AG20443 (cell line): ENCODE measurements at places on chromosomes 11 and 22.

GRCh38 chr11:12377824-12378593, 638 bp downstream of the PARVA start:
- DNase-seq, result peak; percentile 89

GRCh38 chr11:35127619-35128018, 11.4 kb upstream of the CD44 start:
- no peak for DNase-seq

DNA sequence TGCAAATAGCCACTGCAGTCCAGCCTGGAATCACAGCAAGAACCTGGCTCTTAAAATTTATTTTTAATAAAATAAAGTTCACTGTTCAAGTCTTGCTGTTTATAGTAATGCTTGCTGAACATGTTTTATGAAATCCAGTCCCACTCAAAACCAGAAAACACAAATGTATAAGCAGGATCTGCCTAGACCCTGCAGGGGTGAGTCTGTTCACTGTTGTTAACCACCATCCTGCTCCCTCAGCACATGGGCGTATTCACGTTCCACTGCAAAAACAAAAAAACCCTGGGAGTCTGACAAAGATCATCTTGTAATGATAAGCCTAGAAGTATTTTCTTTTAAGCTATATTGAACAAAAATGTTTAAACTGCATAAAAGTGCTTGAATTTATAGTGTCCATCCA, 45.0 kb upstream of the CTTN start:
- DNase-seq, result no peak

DNA sequence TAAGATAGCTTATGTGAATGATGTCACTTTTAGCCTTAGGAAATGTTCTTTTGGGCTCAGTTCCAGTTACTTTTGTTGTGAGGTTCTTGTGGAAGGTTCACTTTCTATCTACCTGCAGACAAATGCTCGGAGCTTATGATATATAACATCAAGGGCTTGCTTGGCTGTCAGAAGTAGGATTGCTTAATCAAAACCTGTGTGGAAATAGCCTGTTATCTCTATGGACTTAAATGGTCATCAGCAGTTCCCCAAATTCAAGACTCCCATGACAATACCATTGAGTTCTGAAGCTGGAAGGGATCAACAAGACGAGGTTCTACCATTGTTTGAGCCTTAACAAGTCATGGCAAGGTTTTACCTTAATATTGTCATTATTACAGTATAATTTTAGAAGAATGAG, 43.8 kb downstream of the FLI1 start:
- DNase-seq, result no peak

DNA sequence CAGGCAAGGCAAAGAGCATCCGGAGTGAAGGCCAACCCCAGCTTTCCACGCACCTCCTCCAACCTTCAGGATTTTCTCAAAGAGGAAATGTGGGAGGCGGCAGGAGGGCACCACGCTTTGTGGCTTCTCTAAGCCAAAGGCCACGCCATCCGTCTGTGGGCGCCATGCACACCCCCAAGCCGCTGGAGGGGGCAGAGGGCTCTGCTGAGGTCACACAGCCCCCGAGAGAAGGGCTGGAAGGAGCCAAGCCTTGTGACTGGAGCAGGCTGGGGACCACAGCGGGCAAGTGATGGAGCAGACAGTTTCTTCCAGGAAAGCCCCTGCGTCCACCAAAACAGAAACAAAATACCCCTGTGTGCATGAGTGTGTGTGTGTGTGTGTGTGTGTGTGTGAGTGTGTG, 527.4 kb downstream of the BRD1 start:
- no peak for DNase-seq

DNA sequence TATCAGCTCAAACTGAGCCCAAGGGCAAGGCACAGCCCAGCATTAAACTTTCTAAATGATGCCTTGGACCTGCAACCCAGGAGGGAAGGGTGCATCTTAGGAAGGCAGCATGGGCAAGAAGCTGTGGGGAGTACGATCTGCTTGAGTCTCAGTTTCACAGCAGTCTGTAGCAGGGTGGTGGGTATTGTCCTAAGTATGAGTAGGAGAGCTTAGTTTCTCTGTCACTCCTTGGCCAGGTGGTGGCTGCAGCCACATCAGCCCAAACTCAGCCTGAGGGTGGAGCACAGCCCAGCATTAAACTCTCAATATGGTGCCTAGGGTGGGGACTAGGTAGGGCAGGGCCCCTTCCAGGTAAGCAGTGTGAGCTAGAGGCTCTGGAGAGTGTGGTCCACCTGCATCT, 85.5 kb downstream of the ACER3 start:
- no peak for DNase-seq

DNA sequence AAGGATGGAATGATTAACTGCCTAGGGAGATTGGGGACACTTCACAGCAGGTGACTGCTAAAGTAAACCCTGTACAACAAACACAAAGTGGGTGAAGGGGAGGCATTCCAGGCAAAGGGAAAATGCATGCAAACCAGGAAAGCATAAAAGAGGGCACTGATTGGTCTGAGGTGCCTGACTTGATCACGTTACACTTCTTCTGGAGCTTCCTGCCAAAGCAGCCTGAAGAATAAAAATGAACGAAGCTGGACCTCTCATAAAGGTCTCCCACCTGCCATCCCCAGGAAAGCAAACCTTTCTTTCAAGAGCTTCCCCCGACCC, 46.7 kb upstream of the SCUBE2 start:
- DNase-seq, result no peak

DNA sequence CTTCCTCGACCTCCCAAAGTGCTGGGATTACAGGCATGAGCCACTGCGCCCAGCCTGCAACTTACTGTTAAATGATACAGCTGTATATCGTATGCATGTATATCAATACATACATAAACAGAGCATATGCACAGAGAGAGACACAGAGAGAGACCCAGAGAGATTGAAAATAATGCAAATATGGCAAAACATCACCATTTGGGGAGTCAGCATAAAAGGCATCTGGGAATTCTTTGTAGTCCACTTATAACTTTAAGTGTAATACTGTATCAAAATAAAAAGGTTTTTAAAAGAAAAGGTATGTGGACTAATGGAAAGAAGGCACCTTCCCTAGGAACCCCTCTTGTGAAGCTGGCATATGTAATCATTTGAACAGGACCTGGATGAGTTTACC, 21.8 kb downstream of the ALX4 start:
- no peak for DNase-seq
